ENCODE measurements at places on chromosomes 2 and 18. TPM values are rescaled to one million over a fixed set of nuclear protein-coding genes. Genes with fewer than 3 reads are reported as not detected.
A peak's percentile ranks its signal among the peaks of the same experiment; 100 is the strongest.

The LRRC30 gene
- total RNA-seq = not detected

The ACVR1C gene
- 27.9 TPM for total RNA-seq

- peaks cover 4% of the 10 kb centered on the region for H3K27me3 ChIP-seq
- no peak overlapping the region for H3K4me3 ChIP-seq
- no peaks in the 10 kb centered on the region for H3K4me1 ChIP-seq
- no peaks in the 10 kb centered on the region for H3K36me3 ChIP-seq
Observed at GRCh38 chr2:199902486-199903110, 8.5 kb upstream of the C2orf69 start.

The CYRIA gene
- total RNA-seq = 6.5 TPM

The PIAS2 gene
- 37.6 TPM for total RNA-seq

GRCh38 chr2:240655931-240656886 lies 26.5 kb downstream of the AQP12B start:
- no peak overlapping the region for H3K4me3 ChIP-seq
- H3K4me1 ChIP-seq = no peaks in the 10 kb centered on the region
- H3K27me3 ChIP-seq = peaks cover 74% of the 10 kb centered on the region
- no peaks in the 10 kb centered on the region for H3K36me3 ChIP-seq

- no peaks in the 10 kb centered on the region for H3K27me3 ChIP-seq
- H3K36me3 ChIP-seq = no peaks in the 10 kb centered on the region
- peak overlapping the region; percentile 70 for H3K27ac ChIP-seq
- no peak overlapping the region for H3K4me3 ChIP-seq
Observed at GRCh38 chr2:16647992-16648617, 17.5 kb downstream of the CYRIA start.

The IL1RN gene
- 20.5 TPM for total RNA-seq

DNA sequence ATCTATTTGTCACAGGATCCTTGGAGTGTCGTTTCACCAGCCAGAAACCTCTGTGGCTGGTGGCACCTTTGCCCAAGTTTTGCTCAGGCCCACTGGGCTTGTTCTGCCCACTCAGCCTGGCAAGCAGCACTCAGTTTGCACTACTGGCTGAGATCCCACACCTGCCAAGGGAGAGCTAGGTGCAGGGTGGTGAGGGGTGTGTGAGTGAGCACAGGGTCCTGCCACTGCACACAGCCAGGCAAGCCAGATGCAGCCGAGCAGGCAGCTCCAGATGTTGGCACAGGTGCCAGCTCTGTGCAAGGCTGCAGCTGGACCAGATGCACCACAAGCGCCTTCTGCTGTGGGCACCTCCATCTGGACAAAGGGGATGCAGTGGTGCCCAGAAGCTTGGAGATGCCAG lies 281.7 kb upstream of the UBE2E3 start:
- H3K4me3 ChIP-seq = no peak overlapping the region
- no peak for DNase-seq
- H3K36me3 ChIP-seq = no peaks in the 10 kb centered on the region
- H3K4me1 ChIP-seq = peaks cover 13% of the 10 kb centered on the region
- H3K27ac ChIP-seq = no peak overlapping the region

- no peak overlapping the region for H3K4me3 ChIP-seq
- peaks cover 4% of the 10 kb centered on the region for H3K36me3 ChIP-seq
Observed at GRCh38 chr2:69565431-69565839, 78.1 kb downstream of the AAK1 start.

- DNase-seq = no peak
- no peak overlapping the region for H3K27ac ChIP-seq
- no peak overlapping the region for H3K4me3 ChIP-seq
- peaks cover 4% of the 10 kb centered on the region for H3K4me1 ChIP-seq
- H3K27me3 ChIP-seq = no peaks in the 10 kb centered on the region
Observed at GRCh38 chr2:69227716-69228115, 159.3 kb downstream of the GFPT1 start.

DNA sequence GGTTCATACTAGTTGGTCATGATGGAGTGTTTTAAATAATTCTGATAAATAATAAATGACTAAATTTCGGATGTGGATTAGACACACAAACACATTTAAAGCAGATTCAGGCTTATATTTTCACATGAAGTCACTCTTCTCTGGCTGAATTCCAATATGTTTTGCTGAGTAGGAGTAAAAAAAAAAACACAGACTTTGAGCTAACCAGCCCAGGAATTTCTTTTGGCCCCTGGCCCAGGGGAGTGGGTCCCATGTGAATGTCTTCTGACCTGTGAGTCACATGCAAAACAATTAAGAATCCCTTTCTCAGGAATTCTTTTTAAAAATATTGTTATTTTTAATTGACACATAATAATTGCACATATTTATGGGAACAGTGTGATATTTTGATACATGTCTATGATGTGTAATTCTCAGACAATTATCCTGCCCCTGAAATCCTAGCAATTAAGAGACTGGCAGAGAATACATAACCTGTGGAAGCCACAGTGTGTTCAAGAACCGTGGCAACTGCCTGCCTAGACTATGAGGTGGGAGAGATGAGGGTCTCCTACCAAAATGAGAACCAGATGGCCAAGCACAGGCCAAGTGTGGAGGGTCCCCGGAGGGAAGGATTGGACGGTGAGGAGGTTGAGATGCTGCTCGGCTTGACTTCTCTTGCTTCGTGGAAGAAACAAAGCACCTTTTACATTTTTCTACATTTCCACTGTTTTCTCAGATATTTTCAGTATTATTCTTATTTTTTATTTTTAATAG lies 236.4 kb downstream of the PIEZO2 start:
- H3K27me3 ChIP-seq = no peaks in the 10 kb centered on the region
- H3K4me3 ChIP-seq = peak overlapping the region; percentile 61
- peaks cover 9% of the 10 kb centered on the region for H3K36me3 ChIP-seq
- H3K4me1 ChIP-seq = peaks cover 25% of the 10 kb centered on the region

GRCh38 chr2:224561234-224562005 lies 23.7 kb downstream of the CUL3 start:
- H3K27me3 ChIP-seq = no peaks in the 10 kb centered on the region
- peaks cover 32% of the 10 kb centered on the region for H3K36me3 ChIP-seq
- H3K4me3 ChIP-seq = no peak overlapping the region
- H3K27ac ChIP-seq = no peak overlapping the region
- DNase-seq = no peak
- H3K4me1 ChIP-seq = peaks cover 12% of the 10 kb centered on the region

The CNOT11 gene
- 64.5 TPM for total RNA-seq

DNA sequence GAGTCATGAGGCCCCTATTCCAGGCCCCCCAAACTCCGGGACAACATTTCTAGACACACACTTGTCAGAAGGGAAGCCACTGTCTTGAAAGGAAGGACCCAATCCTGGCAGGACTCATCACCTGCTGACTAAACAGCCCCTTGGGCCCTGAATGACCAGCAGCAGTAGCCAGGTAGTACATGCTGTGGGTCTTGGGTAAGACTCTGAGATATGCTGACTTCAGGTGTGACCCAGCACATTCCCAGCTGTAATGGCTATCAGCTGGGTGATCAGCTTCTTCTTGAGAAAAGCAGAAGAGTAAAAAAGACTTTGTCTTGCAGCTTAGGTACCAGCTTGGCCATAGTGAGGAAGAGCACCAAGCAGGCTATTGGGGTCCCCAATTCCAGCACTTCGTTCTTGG lies 35.6 kb downstream of the CLHC1 start:
- no peaks in the 10 kb centered on the region for H3K27me3 ChIP-seq
- DNase-seq = no peak
- no peaks in the 10 kb centered on the region for H3K4me1 ChIP-seq
- H3K27ac ChIP-seq = no peak overlapping the region

DNA sequence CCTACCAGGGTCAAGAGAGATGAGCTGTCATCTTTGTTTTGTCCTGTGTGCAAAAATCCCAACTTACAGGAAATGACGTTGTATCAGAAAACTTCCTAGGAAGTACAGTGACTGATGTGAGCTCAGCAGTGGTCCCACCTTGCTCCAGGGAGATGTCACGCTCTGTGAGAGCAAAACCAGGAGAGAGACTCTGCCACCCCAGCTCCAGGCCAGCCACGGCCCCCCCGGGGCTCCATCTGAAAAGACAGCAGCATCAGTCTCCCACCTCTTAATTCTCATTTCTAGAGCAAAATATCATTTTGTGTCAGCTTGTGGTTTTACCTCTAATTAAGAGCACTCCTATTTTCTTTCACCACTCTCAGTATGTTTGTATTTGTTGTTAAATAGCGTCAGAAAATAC lies 57.5 kb downstream of the MYL12B start:
- no peak overlapping the region for H3K27ac ChIP-seq
- H3K4me1 ChIP-seq = peaks cover 9% of the 10 kb centered on the region
- H3K27me3 ChIP-seq = no peaks in the 10 kb centered on the region
- no peak overlapping the region for H3K4me3 ChIP-seq

DNA sequence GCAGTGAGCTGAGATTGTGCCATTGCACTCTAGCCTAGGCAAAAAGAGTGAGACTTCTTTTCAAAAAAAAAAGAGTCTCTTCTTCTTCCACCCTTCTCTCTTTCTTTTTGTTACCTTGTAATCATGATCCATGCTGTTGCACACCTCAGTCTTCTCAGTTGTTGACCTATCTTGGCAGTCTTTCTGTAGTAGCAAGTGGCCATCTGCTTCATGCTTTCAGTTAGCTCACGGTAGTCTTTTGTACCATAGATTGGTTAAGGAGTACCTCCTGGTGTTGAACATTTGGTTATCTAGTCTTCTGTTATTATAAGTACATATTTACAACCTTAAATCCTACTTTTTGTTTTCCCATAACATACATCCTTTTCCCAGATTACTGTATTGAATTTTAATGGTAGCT lies 3.1 kb downstream of the GORASP2 start:
- no peak for DNase-seq
- H3K36me3 ChIP-seq = peaks cover 3% of the 10 kb centered on the region
- peaks cover 27% of the 10 kb centered on the region for H3K4me1 ChIP-seq
- H3K4me3 ChIP-seq = peak overlapping the region; percentile 73
- peak overlapping the region; percentile 22 for H3K27ac ChIP-seq

GRCh38 chr18:75859533-75859932 lies 432.0 kb upstream of the SMIM21 start:
- no peak overlapping the region for H3K27ac ChIP-seq
- H3K4me3 ChIP-seq = no peak overlapping the region
- H3K36me3 ChIP-seq = no peaks in the 10 kb centered on the region
- DNase-seq = no peak
- H3K4me1 ChIP-seq = no peaks in the 10 kb centered on the region

- no peaks in the 10 kb centered on the region for H3K27me3 ChIP-seq
- no peak overlapping the region for H3K27ac ChIP-seq
- H3K4me1 ChIP-seq = peaks cover 36% of the 10 kb centered on the region
- no peak for DNase-seq
Observed at GRCh38 chr2:170176212-170176611, 1.7 kb upstream of the MYO3B start.

DNA sequence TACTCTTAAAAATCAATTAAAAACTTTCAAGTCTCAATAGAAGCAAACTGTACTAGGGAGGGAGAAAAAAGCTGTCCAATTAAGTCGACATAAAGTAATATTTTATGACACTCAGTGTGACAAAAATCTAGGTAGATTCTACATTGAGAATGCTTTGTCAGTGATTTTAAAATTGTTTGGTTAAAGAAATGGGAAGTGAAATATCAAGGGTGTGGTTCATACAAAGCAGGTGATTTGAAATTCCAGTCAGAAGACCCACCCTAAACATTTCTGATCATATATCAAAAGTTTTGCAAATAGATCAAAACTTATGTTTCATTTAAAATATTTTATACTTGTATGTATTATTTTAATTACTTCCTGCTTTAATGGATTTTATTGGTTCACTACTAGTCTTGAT lies 338.9 kb upstream of the DCC start:
- H3K27me3 ChIP-seq = peaks cover under 1% of the 10 kb centered on the region
- H3K4me3 ChIP-seq = no peak overlapping the region
- no peaks in the 10 kb centered on the region for H3K36me3 ChIP-seq
- H3K4me1 ChIP-seq = no peaks in the 10 kb centered on the region
- DNase-seq = no peak

The MYO5B gene
- total RNA-seq = 51.7 TPM

- no peaks in the 10 kb centered on the region for H3K36me3 ChIP-seq
- no peak for DNase-seq
- H3K27me3 ChIP-seq = peaks cover 58% of the 10 kb centered on the region
- peak overlapping the region; percentile 90 for H3K4me3 ChIP-seq
- peak overlapping the region; percentile 86 for H3K27ac ChIP-seq
- peaks cover 48% of the 10 kb centered on the region for H3K4me1 ChIP-seq
Observed at GRCh38 chr18:22346953-22347605, 70.6 kb downstream of the CTAGE1 start.

- H3K27me3 ChIP-seq = no peaks in the 10 kb centered on the region
- peak overlapping the region; percentile 34 for H3K27ac ChIP-seq
- DNase-seq = peak; percentile 53
- no peak overlapping the region for H3K4me3 ChIP-seq
- peaks cover 8% of the 10 kb centered on the region for H3K36me3 ChIP-seq
- H3K4me1 ChIP-seq = peaks cover 16% of the 10 kb centered on the region
Observed at GRCh38 chr2:236642584-236643291, 73.1 kb downstream of the ACKR3 start.

- peaks cover 6% of the 10 kb centered on the region for H3K36me3 ChIP-seq
- DNase-seq = no peak
- no peak overlapping the region for H3K27ac ChIP-seq
- H3K4me1 ChIP-seq = no peaks in the 10 kb centered on the region
- H3K4me3 ChIP-seq = no peak overlapping the region
- no peaks in the 10 kb centered on the region for H3K27me3 ChIP-seq
Observed at GRCh38 chr2:11616851-11617415, 53.1 kb downstream of the NTSR2 start.

The AQP12A gene
- total RNA-seq = 0.97 TPM

DNA sequence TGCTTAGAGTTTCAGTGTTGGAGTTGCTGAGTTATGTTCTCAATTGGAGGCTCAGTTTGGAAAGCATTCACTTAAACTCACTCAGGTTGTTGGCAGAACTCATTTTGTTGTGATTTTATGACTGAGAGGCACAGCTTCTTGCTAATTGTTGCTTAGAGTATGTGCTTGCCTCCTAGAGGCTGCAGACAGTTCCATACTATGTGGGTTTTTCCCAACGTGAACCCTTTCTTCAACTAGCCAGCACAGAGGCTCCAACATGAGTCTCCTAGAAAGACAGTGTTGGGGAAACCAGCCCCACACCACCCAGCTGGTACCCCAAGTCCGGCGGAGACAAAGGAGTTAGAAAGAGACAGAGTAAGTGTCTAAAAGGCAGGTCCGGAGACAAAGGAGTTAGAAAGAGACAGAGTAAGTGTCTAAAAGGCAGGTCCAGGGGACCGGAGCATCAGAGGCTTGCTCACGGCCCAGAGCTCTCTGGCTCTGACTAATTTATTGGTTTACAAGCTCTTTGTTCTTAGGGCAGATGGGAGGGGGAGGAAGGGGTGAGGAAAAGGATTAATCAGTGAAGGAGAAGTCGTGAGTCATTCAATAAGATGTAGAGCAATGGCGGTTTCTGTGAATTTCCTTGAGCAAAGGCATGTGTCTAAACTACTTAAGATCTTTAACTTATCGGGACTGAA lies 999.7 kb upstream of the LRRTM1 start:
- H3K27ac ChIP-seq = peak overlapping the region; percentile 68
- no peak for DNase-seq
- H3K4me3 ChIP-seq = peak overlapping the region; percentile 51
- H3K36me3 ChIP-seq = no peaks in the 10 kb centered on the region
- no peaks in the 10 kb centered on the region for H3K27me3 ChIP-seq

The NR4A2 gene
- total RNA-seq = 11.0 TPM

DNA sequence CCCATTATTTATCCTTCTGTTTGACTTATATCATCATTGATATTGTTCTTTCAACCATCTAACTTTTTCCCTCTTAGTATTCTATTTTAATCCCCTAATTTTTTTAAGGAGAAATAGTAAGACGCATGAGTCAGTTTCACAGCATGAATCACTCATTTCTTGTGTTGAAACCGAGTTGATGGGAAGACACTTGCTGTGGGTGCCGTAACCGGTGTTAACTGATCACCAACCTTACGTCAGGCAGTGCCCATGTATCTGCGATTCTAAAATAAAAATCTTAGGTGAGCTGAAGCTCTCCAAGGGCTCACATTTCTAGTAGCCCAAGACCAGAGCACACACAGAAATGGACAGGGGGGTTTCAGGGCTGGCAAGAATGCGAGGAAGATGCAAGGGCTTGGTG lies 348.1 kb downstream of the GALR1 start:
- H3K4me1 ChIP-seq = no peaks in the 10 kb centered on the region
- no peak for DNase-seq
- no peaks in the 10 kb centered on the region for H3K27me3 ChIP-seq
- H3K4me3 ChIP-seq = no peak overlapping the region

Measured in type B pancreatic cell (in vitro differentiated cells).